ENCODE measurements at places on chromosomes 2 and 18.

DNA sequence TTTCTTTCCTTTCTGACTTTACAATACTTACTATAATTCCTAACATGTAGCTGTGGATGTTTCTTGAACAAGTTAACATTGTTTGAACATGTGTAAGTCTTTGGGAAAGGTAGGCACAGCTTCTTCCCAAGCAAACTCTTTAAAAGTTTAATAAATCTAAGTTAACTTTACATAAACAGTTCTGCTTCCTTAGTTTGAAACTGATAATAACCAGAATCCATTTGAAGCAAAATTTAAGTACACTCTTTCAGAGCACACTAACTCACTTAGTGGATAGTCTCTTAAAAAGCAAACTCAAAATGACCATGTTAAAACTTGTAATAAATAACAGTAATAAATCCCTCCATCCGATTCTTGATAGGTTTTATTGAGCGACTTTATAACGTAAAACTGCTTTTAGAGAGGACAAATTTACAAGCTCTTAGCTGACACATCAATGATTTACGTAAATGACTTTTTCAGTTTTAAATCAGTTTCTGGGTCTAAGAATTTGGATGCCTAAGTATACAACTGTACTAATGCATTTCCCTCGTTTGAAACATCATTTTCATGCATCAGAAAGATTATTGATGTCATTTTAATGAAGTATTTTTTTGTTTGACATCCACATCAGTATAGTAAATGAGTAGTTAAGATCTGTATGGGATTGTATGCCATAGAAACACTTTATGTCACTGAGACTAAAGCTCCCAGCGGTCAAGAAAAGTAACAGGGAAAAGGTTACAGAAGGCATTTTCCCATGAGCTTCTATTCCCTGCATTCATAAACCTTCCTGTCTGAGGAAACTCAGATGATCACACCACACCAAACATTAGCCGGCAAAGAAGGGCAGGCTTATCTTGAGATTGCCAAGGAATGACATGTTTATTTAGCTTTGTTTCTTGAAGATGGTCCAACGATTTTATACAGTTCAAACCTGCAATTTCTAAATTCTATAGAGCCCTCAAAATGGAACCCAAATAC is 67.5 kb downstream of the PDE1A start:
- DNase-seq: no peak

DNA sequence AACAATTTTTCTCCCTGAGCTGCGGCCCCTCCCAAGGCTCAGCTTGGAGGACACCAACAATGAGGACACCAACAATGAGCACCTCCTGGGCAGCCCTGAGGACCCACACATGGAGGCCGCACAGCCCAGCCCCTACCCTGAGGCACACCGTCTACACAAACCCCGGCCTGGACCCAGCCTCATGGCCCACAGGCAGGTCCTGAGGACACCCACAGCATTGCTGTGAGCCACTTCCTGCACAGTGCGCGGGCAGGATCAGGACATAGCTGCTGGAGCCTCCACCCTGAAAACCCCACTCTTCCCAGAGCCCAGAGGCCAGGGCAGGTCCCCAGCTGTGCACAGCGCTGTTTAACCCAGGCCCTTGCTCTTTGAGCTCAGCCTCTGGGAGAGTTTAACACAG is 194.3 kb downstream of the RTP5 start:
- DNase-seq: no peak

DNA sequence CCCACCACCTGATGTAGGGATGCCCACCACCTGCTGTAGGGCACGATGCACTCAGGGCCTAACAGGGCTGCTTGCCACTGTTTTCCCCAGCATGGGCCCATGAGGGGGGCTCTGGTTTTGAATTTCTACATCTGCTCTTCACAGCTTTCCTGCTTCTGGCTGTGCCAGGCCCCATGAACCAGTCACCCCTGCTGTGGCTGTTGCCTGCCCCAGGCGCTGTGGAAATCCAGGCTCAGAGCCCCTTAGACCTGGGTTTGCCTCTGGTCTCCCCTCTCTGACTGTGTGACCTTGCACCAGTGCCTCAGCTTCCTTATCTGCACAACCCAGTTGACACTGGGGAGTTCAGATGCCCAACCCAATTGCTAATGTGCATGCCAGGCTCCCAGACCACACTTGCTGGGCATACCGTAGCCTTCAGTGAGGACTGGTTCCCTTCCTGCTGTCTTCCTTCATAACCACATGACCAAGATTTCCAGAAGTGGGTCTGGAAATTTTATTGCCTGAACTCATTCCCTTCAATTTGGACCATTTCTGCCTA is 6.0 kb upstream of the MLPH start:
- no peak for DNase-seq

- DNase-seq: peak; percentile 8
Observed at GRCh38 chr2:1721706-1722646, 22.3 kb downstream of the PXDN start.

DNA sequence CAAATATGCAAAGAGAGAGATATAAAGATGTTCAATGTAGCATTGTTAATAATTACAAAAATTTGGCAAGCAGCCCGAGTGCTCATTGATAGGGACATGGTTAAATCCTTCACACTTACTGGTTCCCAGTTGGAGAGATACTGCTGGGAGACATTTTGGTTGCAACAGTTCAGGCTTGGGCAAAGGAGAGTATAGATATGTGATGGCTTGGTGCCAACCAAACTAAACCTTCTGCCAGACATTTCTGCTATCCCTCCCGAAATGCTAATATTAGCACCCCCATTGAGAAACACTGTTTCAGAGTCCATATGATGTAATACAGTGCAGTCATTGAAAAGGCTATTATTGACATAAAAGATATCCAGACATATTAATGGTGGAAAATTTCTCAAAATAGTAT is 11.5 kb downstream of the GEN1 start:
- no peak for DNase-seq

- no peak for DNase-seq
Observed at GRCh38 chr2:27897717-27898116, 7.2 kb downstream of the BABAM2 start.

DNA sequence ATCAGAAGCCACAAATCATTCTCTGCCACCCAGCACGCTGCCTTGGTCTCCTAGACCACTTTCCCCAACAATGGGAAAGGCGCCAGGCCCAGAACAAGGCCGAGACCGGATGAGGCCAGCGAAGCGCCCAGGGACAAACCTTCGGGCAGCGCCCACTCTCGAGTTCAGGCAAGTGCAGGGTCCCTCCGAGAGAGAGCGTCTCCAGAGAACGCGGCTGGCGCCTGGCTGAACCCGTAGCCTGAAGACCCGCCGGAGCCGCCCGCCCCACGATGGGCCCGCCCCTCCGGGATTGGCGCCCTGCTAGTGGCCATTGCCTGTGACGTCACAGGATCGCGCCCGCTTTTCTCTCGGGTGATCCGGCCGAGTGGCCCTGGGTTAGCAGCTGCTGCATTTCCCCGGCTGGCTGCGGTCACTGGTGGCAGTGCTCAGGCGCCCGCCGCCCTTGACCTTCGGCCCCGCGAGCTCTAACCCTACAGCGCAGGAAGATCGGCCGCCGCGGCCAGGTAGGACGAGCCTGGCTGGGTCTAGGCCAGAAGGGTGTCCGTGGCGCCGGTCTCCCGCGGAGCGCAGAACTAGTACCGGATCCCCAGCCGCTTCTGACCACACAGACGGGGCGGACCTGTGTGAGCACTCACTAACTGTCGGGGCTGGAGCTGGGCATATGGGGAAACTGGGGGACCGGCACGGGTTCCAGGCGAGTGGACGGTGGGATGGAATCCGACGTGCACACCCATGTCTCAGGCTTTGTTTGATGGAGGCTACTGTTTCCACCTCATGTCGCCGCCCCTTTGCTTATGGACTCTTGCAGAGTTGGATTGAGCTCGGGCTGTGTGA is at the start of gene FAHD2A:
Gene FAHD2A (plus strand): TSS at position 339 of the 834 bp plus-strand sequence. CDS start 2,851 bp downstream, outside the sequence.
- peak; percentile 99 for DNase-seq

- DNase-seq: no peak
Observed at GRCh38 chr2:237968048-237968862, 1.4 kb downstream of the UBE2F start.

GRCh38 chr2:174856447-174856846 is 92.2 kb upstream of the CHRNA1 start:
- no peak for DNase-seq

DNA sequence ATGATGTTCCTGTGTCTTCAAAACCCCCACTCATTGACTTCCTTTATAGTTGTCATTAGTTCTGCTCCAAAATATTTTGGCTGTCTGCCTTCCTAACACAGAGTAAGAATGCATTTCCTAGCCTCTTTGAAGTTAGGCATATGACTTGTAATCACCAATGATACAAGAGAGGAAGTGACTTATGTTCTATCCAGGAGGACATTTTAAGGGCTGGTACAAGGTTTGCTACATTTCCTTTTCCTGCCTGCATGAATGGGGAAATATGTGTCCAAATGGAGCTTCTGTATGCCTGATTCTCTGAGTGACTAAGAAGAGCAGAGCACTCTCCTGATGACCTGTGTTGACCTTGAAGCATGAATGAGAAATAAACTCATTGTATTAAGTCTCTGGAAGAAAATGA is 115.1 kb downstream of the PLCL1 start:
- DNase-seq: no peak

DNA sequence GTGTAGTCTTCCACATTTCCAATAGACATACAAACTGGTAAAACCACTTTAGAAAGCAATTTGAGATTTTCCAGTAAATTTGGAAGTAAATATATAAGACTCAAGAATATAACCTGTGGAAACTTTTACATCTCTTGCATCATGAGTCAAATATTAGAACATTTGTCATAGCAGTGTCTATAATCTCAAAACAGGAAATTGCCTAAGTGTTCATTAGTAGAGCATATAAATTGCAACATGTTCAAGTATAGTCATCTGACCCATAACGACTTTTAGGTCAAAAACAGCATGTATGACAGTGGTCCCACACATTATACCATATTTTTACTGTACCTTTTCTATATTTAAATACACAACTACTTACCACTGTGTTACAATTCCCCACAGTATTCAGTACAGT is 555.9 kb upstream of the VRK2 start:
- DNase-seq: no peak
